ENCODE measurements at places on chromosomes 6 and 20.

GRCh38 chr6:149961728-149962425 lies 1.9 kb upstream of the ULBP1 start:
- no peak for DNase-seq

DNA sequence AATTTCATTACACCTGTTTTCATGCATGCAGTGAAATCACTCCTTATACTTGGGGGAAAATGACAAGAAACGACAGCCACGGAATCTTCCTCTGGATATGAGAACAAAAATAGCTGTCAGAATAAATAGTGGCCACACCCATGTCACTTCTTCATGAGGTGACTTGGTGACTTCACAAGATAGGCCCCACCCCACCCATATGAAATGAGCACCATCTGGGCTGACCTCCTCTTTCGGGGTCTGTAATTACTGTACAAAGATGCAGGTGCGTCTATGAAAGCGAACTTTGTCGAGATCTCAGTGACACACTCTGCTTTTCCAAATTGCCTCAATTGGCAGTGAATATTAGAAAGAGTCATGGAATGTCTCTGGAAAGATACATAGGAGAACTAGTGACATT lies 184.2 kb upstream of the CCN2 start:
- no peak for DNase-seq

- no peak for DNase-seq
Measured at GRCh38 chr6:135212935-135213334, 31.8 kb downstream of the MYB start.

DNA sequence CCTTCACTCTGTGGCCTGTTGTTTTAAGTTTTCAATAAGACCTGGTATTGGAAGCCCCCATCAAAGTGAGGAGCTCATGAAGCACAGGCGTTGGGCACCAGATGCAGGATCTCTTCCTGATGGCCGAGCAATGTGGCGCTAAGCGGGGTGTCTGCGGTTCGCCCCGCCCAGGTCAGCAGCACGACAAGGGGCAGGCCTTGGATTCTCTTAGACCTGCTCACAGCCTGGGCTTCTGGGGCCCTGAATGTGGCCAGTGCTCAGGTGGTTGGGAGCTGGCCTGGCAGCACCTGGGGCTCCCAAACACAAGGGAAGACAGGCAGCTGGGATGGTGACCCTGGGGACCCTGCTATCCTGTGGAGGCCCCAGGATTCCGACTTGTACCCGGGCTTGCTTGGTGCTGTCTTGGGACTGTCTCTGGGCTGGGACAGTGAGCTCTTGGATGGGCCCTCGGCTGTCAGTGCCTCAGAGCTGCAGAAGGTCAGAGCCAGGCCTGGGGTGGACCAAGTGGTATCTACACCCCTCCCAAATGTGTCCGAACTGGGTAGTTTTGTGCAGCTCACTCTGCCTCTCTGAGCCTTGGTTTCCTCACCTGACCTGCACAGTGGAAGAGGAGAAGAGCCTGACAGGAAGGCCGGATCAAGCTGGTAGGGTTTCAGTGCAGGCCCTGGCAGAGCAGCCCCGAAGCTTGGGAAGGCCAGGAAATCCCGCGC lies 69.1 kb downstream of the PHACTR3 start:
- no peak for DNase-seq

GRCh38 chr20:18007534-18008292 lies 38.9 kb downstream of the MGME1 start:
- DNase-seq = no peak

- no peak for DNase-seq
Measured at GRCh38 chr6:25582101-25582500, 69.9 kb upstream of the SCGN start.

DNA sequence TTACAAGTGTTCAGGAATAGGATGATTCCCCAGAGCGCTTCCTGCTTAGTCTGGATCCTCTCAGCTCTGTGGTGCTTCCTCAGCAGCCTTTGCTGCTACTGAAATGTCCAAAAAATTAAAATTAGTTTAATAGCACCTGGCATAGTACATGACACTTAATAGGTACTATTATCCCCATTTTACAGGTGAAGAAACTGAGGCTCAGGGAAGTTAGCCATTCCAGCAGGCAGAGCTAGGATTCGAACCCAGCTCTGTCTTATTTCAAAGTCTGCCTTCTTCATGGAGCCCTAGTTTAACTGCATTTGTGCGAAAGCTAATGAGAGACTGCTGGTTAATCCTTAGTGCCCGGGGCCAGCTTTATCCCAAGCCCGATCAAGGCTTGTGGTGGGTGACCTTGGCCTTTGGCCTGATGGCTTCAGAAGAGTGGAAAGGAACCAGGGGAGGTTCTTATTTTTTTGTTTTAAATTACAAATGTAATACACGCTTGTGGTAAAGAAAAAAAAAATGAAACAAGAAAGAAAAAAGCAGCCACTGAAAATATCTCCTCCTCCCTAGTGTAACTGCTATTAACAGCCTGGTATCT lies 30.1 kb downstream of the TOX2 start:
- no peak for DNase-seq

DNA sequence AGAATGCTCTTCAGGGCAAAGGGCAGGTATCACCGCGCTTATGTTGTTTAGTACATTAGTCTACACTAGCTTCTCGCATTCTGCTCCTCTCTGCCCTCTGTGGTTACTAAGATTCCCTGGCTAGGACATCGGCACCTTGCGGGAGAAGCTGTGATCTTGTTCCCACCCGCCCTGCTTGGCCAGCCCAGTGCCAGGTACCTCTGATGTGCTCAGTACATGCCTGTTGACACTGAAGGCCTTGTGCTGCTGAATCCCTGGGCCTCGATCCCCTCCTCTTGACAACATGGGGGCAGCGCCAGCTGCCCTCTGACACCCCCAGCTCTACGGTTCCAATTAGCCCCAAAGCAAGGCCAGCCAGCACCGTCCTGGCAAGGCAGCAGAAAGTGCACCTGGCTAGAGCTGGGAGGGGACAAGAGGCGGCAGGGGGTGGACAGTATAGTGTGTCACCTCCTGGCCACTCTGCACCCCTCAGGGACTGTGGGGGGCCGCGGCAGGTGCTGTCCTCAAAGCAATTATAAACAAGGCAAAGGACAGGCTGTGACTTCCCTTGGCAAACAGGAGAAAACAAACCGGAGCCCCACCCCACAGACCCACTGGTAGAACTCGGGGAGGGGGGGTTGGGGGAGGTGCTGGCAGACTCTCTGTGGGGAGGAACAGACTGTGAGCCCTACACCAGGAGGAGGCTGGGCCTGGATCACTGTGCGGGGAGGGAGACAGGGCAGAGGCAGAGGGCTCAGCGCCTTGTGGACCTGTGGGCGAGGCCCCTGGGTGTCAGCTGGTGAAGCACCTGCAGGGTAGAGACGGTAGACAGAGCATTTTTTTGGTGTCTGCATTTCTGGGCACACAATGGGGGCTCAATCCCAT lies 7.1 kb downstream of the TFEB start:
- DNase-seq = no peak

DNA sequence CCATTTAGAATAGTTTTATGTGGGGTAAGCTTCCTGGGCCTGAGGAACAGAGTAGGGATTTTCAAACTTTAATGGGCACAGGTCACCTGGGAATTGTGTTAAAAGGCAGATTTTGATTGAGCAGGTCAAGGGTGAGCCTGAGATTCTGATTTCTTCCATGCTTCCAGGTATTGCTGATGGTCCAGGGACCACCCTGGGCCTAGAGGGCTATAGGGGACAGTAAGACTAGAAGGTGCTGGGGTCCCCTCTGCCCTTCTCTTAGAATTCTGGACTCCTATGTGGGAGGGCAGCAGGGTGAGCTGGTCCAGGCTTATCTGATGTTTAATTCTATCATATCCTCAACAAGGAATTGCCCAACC lies 2.6 kb downstream of the DDR1 start:
- no peak for DNase-seq

DNA sequence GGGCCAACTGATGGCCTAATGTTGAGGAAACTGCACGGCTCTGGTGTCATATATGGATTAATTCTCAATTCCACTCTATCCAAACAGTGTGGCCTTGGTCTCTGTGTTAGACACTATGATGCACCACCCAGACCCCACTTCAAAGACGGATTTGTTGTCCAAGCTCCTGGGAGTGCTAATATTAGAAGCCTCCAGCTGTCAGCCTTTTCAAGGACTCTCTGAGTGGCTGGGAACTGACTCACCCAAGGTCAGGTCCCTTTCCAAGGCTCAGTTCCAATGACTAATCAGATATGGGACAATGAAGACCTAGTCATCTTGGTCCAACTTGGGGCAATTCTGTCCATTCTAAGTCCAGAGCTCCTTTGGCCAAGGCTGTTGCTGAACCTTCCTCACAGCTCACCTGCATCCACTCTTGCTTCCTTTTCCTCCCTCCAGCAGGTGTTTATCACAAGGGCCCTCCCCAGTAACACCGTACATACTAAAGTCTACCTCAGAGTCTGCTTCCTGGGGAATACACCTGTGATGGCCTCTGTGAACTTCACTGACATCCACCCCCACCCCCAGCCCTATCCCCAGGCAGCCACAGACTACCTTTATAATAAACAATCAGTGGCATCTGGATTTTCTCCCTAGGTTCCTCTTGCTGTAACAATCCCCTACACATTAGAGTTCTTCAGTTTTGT lies 7.2 kb upstream of the IL20RA start:
- DNase-seq = peak; percentile 99

- no peak for DNase-seq
Measured at GRCh38 chr6:36947570-36948351, 6.8 kb upstream of the PI16 start.

- DNase-seq = no peak
Measured at GRCh38 chr20:25467441-25467840, 60.0 kb downstream of the GINS1 start.

- no peak for DNase-seq
Measured at GRCh38 chr6:76124018-76124417, 51.6 kb upstream of the IMPG1 start.

DNA sequence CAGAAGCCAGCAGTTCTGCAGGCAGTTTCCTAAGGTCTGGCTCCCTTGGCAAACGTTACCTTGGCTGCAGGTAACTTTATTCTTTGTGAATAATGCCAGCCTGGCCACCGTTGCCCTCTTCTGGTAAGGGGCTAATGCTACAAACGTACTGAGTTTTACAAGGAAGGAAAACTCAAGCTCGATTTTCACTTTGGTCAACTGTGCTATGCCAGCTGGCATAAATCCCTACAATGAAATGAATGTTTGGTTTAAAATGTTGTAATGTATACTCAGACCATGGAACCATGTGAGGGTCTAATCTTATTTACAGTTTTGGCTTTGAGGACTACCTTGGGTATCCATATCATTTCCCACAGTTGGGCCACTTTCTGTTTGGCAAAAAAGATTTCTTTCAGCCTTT lies 101.4 kb downstream of the SLX4IP start:
- DNase-seq = peak; percentile 21

GRCh38 chr20:41050361-41051008 lies 21.9 kb downstream of the TOP1 start:
- no peak for DNase-seq

DNA sequence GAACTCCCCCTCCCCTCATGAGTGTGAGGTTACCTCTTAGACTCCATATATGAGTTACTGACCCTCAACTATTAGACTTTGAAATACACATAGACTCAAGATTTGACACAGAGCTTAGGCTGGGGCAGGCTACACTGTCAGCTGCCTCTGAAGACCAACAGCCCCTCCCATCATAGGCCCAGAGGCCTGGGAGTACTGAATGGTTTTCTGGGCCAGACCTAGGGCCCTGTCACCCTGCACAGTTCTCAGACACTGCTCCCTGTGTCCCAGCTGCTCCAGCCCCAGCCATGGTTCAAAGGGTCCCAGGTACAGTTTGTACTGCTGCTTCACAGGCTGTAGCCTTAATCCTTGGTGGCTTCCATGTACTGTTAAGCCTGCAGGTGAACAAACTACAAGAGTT lies 132.1 kb upstream of the MOCS1 start:
- no peak for DNase-seq

GRCh38 chr6:147716434-147716833 lies 207.9 kb downstream of the SAMD5 start:
- no peak for DNase-seq

DNA sequence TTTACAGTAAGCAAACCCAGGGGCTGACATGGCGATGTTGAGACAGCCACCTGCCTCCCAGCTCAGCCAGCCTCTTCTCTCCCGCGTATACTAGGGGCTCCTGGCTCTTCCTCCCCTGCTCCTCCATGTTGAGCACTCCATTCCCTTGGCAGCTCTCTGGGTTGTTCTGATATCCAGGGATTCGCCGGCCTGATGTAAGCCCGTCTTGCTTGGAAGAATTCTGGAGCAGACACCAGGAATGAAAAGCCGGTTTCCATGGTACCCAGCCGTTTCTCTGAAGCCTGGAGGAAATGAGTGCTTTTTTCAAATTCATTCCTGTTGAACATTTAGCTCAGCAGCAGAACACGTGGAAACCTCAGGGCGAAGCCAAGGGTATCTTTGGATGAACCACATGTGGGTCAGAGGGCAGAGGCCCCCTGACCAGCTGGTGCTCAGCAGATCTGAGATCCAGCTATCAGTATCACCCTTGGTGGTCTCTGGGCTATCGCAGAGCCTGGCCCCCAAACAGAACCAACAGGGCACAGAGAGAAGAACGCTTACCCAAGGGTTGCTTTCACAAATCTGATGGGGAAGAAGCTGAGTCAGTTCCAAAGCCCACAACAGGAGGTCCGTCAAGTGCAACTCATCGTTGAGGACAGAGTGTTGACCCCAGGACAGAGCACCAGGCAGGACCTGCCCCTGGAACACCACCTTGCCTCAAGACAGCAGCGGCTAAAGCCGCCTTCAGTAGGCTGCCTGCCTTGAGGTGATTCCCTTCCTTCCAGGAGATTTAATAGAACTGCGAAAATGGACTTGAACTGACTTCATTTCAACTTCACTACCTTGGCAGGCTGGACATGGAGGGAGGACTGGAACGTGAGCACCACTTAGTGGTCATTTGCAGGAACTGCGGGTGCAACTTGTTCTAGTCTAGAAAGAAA lies 96.1 kb upstream of the RIN2 start:
- DNase-seq = peak; percentile 60

DNA sequence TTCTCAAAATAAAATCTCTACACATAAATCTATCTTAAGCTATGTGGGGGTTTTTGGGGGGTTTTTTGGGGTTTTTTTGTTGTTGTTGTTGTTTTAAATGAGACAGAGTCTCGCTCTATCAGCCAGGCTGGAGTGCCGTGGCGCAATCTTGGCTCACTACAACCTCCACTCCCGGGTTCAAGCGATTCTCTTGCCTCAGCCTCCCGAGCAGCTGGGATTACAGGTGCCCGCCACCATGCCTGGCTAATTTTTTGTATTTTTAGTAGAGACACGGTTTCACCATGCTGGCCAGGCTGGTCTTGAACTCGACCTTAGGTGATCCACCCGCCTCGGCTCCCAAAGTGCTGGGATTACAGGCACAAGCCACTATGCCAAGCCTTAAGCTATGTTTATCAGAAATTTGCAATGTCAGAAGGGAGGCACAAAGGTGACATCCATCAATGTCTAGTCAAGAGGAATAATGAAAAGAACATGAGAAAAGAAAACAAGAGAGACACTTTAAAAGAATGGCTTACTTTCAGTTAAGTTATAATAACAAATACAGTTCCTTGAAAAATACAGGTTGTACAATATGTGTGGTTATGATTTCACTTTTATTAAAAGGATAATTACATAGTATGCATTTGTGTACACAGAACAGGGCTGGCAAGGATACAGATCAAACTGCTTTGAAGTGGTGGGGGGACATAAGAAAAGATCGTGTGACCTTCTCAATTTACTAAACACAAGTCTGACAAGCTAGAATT lies 28.6 kb downstream of the SLC23A2 start:
- DNase-seq = no peak

Data from NCI-H524 (cell line).